ENCODE measurements at places on chromosomes 7 and 10.

- peak; percentile 3 for DNase-seq
Measured at GRCh38 chr7:40604601-40605438, 470.0 kb downstream of the SUGCT start.

DNA sequence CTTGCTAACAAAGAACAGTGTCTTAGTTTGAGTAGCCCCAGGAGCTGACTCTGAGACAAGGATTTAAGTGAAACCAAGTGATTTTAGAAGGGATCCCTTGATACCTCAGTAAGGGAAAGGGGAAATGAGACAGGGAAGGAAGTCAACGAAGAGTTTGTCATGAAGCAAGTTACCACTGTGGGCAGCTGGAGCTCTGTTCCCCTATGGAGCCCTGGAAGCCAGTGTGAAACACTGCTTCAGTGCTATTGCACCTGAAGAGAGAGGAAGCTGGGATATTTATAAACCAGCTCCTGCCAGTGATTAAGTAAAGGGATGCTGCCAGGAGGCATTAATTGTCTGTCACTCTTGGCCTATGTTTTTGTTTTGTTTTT lies 58.9 kb upstream of the WAPL start:
- DNase-seq = no peak

- DNase-seq = no peak
Measured at GRCh38 chr7:92749327-92749755, 87.0 kb downstream of the CDK6 start.

- no peak for DNase-seq
Measured at GRCh38 chr10:70619271-70620019, 16.9 kb upstream of the PRF1 start.

DNA sequence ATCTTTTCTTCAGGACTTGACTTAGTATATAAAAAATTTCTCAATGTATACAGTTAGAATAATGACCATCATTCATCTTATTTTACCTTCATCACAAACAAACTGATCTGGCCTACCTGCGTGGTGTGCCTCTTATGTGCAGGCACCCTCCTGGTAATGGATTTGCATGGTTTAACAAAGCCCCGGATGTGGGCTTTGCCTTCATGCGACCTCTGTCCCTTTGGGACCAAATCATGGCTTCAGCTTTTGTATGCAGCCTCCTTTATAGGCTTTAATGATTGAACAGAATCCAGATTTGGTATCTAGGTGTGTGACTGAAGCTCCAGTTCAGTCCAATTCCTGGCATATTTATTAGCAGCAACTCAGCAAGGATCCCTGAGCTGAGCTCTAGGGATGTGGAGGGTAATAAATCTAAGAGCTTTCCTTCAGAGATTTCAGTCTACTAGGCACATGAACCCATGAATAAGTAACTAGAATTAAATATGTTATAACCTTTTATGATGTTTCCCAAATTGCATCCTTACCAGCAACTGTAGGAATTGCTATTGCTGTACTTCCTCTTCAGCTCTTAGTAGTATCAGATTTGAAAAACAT lies 256.9 kb downstream of the ABCA13 start:
- no peak for DNase-seq
